SK-N-SH (cell line): ENCODE measurements at places on chromosomes 6 and 20.
A peak's percentile ranks its signal among the peaks of the same experiment; 100 is the strongest.

- DNase-seq, result no peak
These were observed 584.2 kb downstream of the CD109 start for GRCh38 chr6:74280130-74280692.

GRCh38 chr6:8139451-8139850, 37.1 kb upstream of the EEF1E1 start:
- DNase-seq, result no peak

GRCh38 chr6:43516697-43517504, at the start of the genes POLR1C and YIPF3:
Gene POLR1C, plus strand, starts transcription at chr6:43517089. Its CDS starts 21 bp downstream, at chr6:43517110.
Gene YIPF3, minus strand, starts transcription at chr6:43516926. Its CDS starts 119 bp downstream, at chr6:43516807.
- peak; percentile 98 for DNase-seq

GRCh38 chr6:24501914-24502313, 7.1 kb downstream of the ALDH5A1 start:
- no peak for DNase-seq

DNA sequence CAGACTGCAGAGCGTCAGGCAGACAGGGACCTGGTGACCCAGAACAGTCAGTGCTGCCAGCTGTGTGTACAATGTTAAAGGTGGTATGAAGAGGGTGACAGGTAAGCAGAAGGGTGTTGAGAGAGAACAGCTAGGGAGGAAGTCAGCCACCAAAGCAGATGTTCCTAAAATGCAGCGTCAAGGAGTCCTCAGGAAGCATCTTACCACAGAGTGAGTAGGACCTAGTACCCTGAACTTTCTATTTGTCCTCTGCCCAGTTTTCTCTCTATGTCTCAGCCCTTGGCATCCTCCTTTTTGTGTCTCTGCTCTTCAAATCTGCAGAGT, 14.2 kb downstream of the STMND1 start:
- no peak for DNase-seq

DNA sequence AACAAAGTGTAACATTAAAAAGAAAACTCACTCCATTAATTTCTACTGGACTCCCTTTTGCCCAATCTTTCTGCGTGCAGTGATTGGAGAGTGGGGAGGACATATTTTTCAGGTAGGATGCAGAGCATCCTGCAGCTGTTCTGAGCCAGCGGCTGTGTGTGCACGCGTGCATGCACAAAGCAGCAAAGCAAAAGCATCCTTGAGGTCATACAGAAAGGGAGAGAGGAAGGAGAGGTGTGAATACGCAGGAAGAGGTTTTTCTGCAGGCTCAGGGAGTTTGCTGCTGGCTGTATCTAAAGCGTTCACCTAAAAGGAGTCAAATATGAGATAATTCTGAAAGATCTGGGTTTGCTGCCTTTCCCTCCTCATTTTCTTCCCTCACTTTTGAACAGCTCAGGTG, 108.4 kb downstream of the HUS1B start:
- no peak for DNase-seq

DNA sequence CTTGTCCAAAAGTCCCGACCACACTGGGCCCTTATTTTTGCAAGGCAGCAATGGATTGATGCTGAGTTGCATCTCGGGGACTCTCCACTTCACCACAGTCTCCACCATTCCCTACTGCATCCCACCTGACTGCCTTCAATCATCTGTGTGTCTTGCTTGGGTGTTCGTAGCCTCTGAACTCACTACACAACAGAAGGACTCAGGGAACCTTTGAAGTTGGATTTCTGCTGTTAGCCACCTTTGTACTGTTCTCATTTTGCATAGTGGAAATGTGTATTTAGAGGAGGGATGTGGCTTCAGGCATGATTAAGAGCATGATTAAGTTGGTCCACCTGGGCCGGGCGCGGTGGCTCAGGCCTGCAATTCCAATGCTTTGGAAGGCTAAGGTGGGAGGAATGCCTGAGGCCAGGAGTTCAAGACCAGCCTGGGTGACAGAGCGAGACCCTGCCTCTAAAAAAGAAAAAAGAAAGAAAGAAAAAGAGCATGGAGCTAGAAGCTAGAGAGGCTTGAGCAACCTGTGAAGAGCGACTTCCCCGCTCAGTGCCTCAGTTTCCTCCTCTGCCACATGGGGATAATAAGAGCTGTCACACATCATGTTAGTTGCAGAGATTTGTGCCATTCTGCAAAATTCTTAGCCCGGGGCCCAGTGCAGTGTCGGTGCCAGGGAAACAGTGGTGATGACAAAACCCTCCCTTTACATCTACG, 121.3 kb upstream of the PTPN1 start:
- no peak for DNase-seq

DNA sequence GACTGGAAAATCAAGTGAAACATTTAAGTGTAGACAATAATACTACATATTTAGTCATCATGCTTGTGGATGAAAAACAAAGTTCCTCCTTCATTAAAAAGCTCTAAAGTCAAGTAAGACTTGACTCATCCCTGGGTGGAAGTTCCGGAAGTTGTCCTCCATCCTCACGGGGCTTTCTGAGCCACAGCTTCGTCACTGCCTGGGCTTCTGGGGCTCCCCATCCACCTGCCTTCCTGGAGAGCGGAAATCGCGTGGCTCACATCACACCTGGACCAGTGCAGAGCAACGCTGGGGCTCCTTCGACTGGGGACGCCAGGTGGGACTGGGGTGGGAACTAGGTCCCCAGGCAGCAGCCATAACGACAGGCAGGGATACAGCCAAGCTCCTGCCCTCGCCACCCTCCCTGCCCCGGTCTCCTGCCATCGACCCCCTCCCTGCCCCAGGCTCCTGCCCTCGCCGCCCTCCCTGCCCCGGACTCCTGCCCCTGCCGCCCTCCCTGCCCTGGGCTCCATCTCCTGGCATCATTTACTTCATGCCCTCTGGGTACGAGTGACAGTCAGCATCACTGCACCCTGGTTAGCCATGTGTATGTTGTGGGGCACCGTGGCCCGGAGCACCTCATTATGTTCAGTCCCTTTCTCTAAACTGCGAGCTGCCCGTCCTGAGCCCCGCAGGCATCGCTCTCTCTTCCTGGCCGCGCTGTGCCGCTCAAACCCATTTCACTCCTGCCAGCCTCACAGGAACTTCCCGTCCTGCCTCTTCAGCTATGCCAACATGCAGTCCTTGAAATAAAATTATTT, 12.9 kb downstream of the THBS2 start:
- DNase-seq, result no peak

DNA sequence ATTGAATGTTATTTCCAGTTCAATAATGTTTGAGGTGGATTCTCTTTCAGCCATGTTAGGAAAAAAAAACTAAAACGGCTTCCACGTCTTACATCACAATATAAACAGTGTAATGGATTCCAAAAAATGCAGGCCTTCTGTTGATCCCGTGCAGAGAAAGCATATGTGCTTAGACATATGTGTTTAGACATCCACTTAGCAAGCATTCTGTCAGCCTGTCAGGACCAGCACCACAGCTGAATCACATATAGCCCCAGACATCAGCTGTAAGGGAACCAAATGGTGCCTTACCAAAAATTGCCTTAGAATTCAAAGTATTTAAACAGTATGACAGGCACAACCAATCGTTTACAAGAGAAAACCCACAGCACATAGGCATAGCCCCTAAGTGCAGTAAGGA, 304.9 kb downstream of the EYA4 start:
- no peak for DNase-seq

DNA sequence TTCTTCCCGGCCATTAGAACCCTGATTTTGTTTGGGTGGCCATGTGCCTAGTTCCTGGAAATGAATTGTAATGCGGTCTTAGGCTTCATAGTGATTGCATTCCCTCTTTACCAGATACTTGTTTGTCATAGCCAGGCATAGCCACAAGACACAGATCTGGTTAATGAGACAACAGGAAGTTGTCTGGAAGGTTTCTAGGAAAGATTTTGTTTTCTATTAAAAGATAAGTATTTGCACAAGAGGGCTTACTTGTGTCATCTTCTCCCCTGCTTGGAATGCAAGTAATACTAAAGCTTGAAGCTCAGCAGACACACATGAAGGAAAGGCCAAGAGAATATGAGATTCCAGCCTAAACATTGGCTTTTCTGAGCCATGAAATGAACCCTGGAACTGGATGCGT, 12.9 kb downstream of the FARS2 start:
- no peak for DNase-seq
